ENCODE measurements at places on chromosomes 5 and 9.

GRCh38 chr5:112535356-112535755, 116.3 kb upstream of the EPB41L4A start:
- no peak for ATAC-seq

- peak; percentile 75 for ATAC-seq
Observed at GRCh38 chr5:37847978-37848425, 8.2 kb upstream of the GDNF start.

DNA sequence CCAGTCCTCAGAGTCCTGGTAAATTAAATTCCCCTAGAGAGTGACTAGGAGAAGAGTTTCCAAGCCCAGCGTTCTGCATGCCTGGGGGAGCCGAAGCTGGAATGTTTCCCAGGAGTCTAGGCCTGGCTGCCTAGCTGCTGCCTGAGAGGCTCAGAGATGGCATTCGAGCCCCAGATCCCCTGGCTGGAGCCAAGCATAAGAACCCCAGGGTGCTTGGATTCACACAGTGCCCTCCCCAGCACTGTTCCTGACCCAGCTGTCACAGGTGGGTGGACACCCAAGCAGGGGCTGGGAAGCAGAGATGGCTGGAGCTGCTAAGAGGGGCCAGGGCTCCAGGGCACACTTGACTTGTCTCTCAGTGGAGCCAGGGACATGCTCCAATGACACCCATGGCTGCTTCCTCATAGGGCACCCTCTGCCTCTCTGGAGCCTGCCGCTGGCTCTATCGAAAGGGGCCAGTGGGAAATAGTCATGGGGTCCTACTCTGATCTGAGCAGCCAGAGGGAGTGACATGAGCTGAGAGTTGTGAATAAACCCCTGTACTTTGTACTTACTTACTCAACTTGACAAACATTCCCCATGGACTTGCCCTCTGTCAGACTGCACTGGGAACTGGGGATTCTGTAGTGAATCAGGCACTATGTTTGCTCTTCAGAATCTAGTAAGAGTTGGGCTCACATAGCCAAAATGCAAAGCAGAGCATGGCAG, 62.6 kb upstream of the XPA start:
- ATAC-seq, result no peak

GRCh38 chr9:136616307-136616635, 46.4 kb upstream of the EGFL7 start:
- no peak for ATAC-seq

DNA sequence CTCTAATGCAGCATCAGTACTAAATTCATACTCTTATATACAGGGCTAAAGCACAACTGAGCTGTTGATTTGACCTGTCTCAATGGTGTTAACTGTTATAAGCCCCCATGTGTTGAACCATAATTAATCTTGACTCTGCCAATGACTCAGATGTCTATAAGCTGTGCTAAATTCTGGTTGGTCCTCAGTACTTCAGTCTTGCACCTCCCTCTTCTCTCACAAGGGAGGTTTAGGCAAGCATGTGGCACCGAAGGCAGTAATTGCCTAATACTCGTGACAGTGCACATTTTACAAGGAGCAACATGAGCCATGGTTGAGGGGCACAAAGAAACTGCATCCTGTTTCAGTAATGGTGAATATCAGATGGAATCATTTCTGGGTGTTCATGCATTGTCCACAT, 255.9 kb downstream of the TRPM3 start:
- ATAC-seq, result no peak

DNA sequence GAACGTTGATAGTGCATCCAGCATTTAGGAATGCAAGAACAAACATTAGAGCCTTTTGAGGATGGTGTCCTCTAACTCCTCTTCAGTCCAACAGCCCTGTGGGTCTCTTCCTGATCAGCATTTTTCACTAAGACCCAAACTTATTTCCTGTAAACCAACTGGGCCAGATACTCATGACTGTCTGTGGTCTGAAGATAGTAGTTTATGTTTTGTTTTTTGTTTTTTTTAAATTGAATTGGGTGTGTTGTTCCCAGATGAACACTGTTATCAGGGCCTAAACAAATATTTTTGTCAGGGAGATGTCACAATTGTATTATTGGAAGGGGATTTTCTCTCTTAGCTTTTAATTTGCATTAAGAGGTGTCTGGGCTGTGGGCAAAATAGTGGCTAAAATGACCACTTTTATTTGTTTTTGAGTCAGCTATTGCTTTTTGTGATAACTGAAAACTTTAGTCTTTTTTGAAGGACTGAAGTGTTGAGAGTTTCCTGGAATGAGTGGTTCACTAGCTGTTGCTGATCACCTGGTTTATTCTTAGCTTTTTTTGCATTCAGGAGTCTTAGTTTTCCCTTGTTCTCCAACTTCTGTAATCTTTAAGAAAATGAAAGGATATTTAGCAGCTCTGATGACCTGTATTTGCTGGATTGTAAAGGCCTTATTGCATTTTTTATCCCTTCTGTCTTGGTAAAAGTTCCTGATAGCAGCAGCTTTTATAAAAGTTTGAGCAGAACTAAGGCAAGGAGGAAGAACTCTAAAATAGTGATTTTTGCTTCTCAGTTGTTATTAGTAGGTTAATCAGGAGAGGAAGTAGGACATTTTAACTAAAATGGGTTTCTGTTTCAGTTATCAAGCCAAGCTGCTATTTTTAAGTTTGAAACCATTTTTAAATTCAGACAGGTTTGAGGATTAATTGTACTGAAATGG, 5.5 kb downstream of the MAN2A1 start:
- ATAC-seq, result no peak

Data from motor neuron (in vitro differentiated cells).